K562 (cell line): ENCODE measurements at places on chromosomes 12 and 14. TPM values are rescaled to one million over a fixed set of nuclear protein-coding genes. Genes with fewer than 3 reads are reported as not detected.
A peak's percentile ranks its signal among the peaks of the same experiment; 100 is the strongest.

GRCh38 chr14:102417646-102418045 is 54.9 kb downstream of the TECPR2 start:
- H3K4me1 ChIP-seq, result peaks cover 19% of the 10 kb centered on the region
- no peaks in the 10 kb centered on the region for H3K36me3 ChIP-seq
- no peak overlapping the region for H3K27ac ChIP-seq
- no peak overlapping the region for H3K4me3 ChIP-seq
- no peak for DNase-seq
- H3K27me3 ChIP-seq, result peaks cover 11% of the 10 kb centered on the region

DNA sequence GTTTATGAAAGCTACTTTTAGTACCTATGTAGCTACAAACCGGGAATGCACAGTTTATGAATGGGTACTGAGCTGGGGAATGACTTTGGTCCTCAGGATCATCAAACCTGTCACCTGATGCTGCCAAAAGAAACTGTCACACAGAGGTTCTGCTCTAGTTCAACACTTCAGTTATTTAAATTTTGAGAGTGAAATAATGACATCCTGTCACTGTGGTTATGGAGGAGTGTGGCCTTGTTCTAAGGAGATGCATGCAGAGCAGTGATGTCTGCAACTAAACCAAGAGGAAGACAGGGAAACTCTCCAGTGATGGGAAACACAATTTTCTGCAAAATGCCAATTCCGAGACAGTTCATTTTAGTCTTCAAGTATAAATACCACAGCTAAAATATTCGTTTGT is 4.8 kb upstream of the AEBP2 start:
- no peak for DNase-seq
- no peak overlapping the region for H3K4me3 ChIP-seq
- no peaks in the 10 kb centered on the region for H3K36me3 ChIP-seq

ZDHHC22 gene
- not detected in 2 replicates for total RNA-seq

- H3K27me3 ChIP-seq, result no peaks in the 10 kb centered on the region
- DNase-seq, result peak; percentile 22
- peaks cover 3% of the 10 kb centered on the region; the same call in 1 of the 3 replicates for H3K36me3 ChIP-seq
- H3K4me3 ChIP-seq, result no peak overlapping the region
Measured at GRCh38 chr14:55136885-55137786, 8.1 kb downstream of the LGALS3 start.

DNA sequence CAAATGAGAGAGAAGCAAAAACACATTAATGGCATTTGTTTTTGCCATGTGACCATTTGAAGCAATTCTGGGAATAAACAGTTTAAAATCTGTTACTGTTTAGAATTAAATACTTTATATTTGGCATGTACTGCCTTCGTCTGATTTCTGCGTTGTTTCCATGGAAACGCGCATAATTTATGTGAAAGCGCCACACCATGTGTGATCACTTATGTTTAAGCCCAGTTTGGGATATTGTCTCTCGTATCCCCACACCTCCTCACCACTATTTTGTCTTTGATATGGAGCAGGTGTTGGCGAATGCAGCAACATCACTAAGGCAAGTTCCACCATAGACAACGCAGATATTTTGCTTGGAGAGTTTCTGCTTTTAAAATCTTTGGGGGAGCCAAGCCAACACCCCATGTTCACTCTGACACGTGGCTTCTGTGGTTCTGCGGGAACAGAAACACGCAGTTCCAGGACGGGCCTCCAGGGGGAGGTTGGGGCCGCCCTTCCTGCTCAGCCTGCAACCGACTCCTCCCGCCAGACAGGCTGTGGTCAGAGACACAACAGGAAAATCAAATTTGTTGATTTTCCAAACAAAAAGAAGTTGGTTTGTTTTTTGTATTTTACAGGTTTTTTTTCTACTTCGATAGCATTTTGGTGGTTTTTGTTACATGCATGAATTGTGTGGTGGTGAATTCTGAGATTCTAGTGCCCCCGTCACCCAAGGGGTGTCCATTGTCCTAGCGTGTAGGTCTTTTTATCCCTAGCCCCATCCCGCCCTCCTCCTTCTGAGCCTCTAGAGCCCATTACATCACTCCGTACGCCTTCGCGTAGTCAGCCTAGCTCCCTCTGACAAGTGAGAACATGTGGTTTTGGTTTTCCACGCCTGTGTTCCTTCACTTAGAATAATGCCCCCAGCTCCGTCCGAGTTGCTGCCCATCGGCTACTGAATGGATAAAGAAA is 101.9 kb upstream of the SFSWAP start:
- H3K36me3 ChIP-seq, result no peaks in the 10 kb centered on the region
- H3K4me3 ChIP-seq, result no peak overlapping the region
- peaks cover 4% of the 10 kb centered on the region; the same call in 1 of the 3 replicates for H3K27me3 ChIP-seq

DNA sequence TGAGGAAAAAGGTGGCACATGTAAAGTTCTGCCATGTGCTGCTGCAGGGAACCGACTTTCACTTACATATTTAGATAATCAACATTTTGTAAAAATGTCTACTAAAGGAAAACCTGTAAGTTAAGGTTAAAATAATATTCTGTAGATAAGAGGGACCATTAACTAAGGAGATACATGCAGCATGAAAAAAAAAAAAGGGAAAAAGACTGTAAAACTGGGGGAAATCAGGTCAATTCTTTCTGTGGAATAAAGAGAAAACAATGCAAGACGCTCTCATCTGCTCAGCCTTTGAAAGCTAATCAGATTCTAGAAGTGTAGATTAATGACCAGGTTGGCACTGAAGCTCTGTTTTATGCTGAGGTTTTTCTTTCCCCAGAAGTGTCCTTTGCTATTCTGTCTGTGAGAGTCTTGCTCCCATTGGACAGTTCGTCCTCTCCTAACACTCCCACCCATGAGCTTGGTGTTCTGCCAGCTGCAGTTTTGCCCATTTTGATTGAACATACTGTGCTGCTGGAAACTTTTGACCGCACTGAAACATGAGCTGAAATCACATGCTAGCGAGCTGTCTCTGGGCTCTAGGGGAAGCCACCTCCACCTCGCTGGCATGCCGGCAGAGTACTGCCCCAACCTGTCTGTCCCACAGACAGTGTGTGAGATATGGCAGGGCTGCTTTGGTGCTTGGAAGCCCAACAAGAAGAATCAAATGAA is 39.7 kb downstream of the PPTC7 start:
- H3K27me3 ChIP-seq, result no peaks in the 10 kb centered on the region
- H3K4me3 ChIP-seq, result no peak overlapping the region
- no peak overlapping the region for H3K27ac ChIP-seq

JAG2 gene
- total RNA-seq, result 43.4 and 48.4 TPM in 2 replicates

GRCh38 chr14:70808416-70809224 is 693 bp downstream of the MAP3K9 start:
- DNase-seq, result no peak
- H3K4me3 ChIP-seq, result peak overlapping the region; percentile 45
- H3K4me1 ChIP-seq, result peaks cover 11% of the 10 kb centered on the region
- H3K27me3 ChIP-seq, result no peaks in the 10 kb centered on the region

NGDN gene
- 41.6 and 42.9 TPM in 2 replicates for total RNA-seq

RHOJ gene
- not detected in 2 replicates for total RNA-seq

- H3K27me3 ChIP-seq, result no peaks in the 10 kb centered on the region; the same call in 1 of the 3 replicates
- H3K4me3 ChIP-seq, result no peak overlapping the region
- H3K36me3 ChIP-seq, result no peaks in the 10 kb centered on the region
Measured at GRCh38 chr12:47413806-47414205, 292.0 kb downstream of the RPAP3 start.

RPGRIP1 gene
- 0.31 and 0.47 TPM in 2 replicates for total RNA-seq
